ENCODE measurements at places on chromosomes 6 and 20.

- DNase-seq, result no peak
These were observed 340.0 kb downstream of the ADGRB3 start for GRCh38 chr6:68975064-68975463.

DNA sequence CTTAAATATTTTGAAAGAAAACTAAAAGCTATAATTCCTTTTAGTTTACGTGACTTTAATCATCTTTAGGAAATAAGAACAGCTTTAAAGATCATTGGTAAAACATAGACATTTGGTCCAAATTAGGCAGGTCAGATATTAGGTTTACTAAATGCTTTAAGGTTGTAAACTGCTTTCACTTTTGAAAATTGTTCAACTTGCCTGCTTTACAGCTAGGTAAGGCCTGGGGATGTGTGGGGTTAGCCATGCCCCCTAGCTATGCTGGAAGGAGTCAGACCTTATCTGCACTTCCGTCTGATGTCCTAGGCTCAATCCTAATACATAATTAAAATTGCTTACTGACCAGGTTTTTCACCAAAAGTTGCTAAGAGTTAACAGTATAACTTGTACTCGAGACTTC, 30.5 kb upstream of the TPD52L1 start:
- no peak for DNase-seq

GRCh38 chr6:74969591-74970267, 236.1 kb downstream of the COL12A1 start:
- no peak for DNase-seq

DNA sequence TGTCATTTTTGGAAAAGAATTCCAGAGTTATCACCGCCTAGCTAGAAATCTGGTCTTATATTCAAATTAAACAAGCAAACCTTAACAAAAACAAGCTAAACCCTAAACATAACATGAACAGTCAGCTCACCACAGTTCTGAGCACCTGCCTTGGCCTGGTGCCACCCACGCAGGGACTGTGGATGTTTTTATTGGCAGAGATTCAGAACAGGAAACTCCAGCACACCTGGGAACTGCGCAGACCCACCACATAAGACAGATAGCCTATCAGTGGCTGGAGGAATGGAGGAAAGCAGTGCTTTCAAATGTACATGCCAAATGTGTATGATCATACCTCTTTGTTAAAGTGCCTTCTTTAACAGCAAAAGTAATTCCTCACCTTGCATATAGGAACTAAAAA, 8.9 kb downstream of the SLC16A10 start:
- peak; percentile 77 for DNase-seq

GRCh38 chr6:96235927-96236326, 220.2 kb downstream of the FUT9 start:
- DNase-seq, result no peak

- DNase-seq, result no peak
These were observed 16.8 kb upstream of the SNX9 start for GRCh38 chr6:157806131-157806855.

DNA sequence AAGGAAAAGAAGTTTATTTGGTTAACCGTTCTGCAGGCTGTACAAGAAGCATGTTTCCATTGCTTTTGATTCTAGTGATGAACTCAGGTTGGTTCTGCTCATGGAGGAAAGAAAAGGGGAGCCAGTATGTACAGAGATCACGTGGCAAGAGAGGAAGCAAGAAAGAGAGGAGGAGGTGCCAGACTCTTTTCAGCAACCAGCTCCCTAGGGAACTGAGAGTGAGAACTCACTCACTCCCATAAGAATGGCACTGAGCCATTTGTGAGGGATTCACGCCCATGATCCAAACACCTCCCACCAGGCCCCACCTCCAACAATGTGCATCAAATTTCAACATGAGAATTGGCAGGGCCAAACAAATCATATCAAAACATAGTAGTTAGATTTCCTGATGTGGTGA, 649.1 kb downstream of the EPM2A start:
- DNase-seq, result no peak

DNA sequence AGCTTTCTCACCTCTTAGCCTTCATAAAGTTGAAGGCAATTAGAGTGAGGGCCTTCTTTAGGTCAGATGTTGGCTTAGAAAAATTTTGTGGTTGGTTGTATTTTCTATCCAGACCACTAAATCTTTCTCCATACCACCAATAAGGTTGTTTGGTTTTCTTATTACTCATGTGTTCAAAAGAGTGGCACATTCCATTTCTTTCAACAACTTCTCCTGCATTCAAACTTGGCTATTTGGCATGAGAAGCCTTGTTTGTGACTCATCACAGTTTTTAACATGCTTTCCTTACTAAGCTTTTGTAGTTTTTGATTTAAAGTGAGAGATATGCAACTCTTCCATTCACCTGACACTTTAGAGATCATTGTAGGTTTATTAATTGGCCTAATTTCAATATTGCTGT, 949.6 kb downstream of the TBC1D32 start:
- DNase-seq, result no peak

GRCh38 chr6:90468080-90468479, 118.8 kb downstream of the MAP3K7 start:
- peak; percentile 69 for DNase-seq

DNA sequence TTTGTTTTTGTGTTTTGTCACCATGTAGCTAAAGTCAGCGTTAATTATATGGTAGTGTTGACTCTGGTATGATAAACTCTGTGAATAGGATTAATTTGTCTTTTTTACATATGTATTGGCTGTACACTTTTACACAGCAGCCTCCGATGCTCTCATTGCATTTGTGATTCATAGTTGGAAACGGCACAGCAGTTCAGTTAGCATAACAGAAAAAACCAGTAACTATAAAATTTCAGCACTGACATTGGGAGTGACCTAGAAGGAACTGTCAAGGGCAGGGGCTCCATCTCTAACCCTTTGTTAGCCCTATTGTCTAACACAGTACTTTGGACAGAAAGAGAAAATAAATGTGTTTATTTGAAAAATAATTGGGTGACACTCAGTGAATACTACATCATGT, 5.6 kb upstream of the BEND6 start:
- DNase-seq, result no peak
